ENCODE measurements at places on chromosomes 2 and 18. TPM values are rescaled to one million over a fixed set of nuclear protein-coding genes. Genes with fewer than 3 reads are reported as not detected.

The SLC4A3 gene
- total RNA-seq, result 0.13 TPM

DNA sequence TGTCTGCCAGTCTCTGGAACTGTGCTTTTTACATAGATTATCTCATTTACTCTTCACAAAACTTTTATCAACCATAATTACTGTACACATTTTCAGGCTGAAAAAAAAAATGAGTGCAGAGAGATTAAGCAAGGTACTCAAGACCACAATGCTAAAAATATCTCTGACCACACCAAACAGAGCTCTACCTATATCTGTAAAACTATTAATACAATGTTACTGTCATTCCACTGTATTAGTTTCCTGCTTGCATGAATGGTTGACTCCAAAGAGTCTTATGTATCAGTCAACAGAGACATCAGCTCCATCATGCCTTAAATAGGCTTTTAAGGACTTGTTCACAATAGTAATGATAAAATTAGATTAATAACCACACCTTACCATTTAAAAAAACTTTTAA lies 134.7 kb upstream of the CCDC150 start:
- DNase-seq, result no peak

DNA sequence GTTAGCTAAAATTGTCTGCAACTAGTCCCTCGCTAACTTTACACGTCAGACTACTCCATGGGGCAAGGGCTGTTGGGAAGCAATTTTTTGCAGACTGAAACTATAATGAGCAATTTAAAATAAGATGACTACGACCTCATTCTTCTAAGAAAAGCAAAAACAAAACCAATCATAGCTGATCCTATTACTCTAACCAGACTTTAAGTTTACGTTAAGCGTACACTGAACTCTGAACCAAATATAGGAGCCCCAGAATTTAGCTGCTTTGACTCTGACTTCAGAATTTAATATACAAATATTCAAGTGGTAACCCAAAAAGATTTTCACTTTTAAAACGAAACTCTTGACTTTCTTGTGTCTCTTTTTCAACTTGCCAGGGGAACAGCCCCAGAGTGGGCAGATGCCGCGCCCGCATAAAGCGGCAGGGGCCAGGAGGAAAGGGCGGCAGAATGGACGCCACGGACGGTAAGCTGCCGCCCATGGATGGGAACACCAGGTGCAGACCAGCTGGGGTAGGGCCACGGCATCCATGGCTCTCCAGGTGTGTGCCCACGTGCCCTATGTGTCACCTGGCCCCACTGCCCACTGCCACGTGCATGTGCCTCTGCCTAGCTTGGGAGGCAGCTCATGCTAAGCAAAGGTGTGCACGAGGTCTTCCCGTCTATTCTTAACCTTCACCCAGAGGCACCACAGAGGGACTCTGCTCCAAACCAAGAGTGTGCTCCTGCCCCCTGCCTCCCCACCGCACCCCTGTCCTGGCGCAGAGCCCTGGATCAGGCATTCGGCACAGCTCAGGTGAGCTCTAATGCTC lies 217.6 kb downstream of the HDAC4 start:
- no peak for DNase-seq

GRCh38 chr2:191105082-191105481 lies 45.7 kb downstream of the STAT4 start:
- no peak for DNase-seq

GRCh38 chr18:2549462-2549861 lies 21.8 kb downstream of the METTL4 start:
- no peak for DNase-seq

GRCh38 chr2:96510931-96511595 lies 5.9 kb upstream of the NEURL3 start:
- DNase-seq, result no peak

- no peak for DNase-seq
These were observed 24.4 kb downstream of the UBE2E3 start for GRCh38 chr2:181004647-181005325.

GRCh38 chr2:235812185-235812665 lies 318.4 kb downstream of the AGAP1 start:
- DNase-seq, result no peak

DNA sequence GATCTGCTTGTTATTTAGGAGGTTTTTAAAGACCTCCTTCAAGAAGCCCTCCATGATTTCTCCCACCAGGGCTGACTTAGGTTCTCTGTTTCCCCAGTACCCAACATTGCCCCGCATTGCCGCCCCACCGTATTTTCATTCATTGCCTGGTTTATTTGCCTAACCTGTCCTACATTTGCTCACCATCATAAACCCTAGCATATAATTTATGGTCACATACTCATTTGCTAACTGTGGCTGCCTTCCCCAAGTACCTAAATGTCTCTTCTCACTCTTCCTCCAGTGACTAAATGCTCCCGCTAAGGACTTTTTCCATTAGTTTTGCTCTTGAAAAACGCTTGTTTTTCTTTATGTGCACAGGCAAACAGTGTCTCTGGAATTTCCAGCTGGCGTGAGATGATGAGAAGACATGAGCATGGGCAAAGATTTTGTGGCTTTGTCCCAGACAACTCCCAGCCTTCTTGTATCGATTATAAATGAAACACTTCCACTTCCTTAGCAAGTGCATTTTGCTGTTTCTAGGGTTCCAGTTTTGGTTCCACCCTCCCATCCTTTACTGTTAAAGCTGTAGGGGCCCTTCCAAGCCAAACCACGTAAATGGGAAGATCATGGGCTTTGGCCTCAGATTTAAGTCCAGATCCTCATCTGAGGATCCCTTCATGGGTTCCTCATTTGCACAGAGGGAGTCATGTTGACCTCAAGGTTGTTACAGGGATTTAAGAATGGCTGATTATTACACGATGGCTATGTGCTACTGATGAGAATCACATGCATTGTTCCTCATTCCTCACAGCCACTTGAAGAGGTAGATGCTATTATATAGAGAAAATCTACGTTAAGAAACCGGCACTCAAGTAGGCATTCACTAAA lies 21.0 kb upstream of the ARMC9 start:
- DNase-seq, result no peak

The SLC16A14 gene
- 0.25 TPM for total RNA-seq

GRCh38 chr2:59032499-59032898 lies 791.4 kb upstream of the FANCL start:
- no peak for DNase-seq

The RPRD1A gene
- total RNA-seq, result 34.4 TPM

The CMPK2 gene
- total RNA-seq, result 0.64 TPM

DNA sequence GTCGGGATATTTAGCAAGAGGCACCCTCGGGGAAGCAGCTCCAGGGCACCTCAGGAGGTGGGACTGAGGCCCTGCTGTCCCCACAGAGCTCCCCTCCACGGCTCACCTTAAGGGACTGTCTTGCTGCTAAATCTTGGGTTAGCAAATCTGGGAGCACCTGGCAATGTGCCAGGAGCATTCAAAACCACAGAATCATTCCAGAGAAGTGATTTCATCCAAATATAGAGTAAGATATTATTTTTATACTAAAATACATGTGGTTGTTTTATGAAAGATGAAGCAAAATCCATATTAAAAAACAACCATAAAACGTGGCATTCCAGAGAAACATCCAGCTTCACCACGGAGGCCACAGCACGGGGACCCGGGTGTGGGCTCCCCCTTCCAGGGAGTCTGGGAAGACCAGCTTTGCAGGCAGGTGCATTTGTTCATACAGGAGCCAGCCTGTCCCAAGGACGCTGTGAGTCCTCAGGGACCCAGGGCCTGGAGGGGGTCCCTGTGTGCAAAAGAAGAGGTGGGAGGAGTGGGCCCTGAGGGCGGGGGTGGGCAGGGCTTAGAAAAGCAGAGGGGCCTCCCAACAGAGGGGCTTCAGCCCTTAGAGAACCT lies 16.3 kb downstream of the HS1BP3 start:
- DNase-seq, result no peak

GRCh38 chr2:218711550-218711929 lies 905 bp downstream of the TTLL4 start:
- peak; percentile 21 for DNase-seq

GRCh38 chr2:34266908-34267697 lies 668.0 kb upstream of the FAM98A start:
- no peak for DNase-seq

DNA sequence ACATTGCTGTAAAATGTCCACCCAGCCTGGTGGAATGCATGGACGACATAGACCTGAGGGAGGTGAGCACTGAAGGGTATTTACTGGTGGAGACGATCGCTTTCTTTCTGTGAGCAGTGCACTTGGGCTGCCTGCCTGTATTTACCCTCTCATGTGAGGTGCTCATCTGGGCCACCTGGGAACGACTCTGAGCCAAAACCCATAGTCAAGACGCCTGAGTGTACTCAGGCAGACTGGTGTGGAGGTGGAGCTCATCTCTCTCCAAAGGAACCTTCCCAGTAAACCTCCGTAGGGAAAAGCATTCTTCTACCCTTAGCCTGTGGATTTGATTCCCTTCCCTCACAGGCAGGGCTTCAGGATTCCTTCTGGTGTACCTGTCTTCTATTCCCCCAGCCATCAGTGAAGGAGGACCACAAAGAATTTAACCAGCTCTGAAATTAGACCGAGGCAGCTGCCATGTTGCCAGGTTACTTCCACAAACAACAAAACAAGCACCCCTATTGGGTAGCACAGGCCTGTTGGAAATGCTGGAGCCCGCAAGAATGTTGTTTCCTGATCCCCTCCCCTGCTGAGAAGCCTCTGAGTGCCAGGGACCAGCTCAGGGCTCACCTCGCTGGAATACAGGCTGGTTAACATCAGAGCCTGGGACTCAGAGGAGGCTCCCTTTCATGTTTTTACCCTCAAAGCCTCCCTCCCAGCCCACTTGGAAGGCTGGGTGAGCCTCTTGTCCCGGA lies 47.5 kb upstream of the TXNDC2 start:
- no peak for DNase-seq

GRCh38 chr18:49515516-49515915 lies 28.5 kb upstream of the C18orf32 start:
- DNase-seq, result no peak

The LAMA1 gene
- total RNA-seq, result 0.13 TPM

DNA sequence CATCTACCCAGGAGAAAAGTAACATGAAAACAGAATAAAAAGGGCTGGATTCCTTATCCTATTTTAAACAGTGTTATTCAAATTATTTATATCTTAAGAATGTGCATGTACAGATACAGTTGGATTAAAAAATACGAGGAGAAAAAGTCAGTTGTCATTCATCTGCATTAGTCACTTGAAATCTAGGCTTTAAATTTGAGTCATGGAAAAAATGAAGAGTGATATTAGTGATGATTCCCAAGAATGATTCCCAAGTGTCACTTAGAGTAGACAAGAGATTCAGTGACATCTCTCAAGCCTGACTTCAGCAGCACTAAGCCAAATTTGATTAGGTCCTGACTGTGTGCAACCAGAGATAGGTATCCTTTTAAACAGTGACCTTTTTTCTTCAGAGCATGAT lies 394.2 kb downstream of the IRS1 start:
- DNase-seq, result no peak

The SAG gene
- total RNA-seq, result under 0.01 TPM

The CYRIA gene
- 30.6 TPM for total RNA-seq

DNA sequence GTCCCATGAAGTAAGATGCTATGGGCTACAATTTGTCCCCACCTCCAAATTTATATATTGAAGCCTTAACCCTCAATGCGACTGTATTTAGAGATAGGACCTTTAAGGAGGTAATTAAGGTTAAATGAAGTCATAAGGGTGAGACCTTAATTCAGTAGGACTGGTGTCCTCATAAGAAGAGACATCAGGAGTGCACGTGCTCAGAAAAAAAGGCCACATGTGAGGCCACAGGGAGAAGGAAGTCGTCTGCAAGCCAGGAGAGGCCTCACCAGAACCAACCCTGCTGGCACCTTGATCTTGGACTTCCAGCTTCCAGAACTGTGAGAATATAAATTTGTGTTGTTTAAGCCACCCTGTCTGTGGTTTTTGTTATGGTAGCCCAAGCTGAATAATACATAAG lies 25.5 kb upstream of the TEX44 start:
- DNase-seq, result no peak

DNA sequence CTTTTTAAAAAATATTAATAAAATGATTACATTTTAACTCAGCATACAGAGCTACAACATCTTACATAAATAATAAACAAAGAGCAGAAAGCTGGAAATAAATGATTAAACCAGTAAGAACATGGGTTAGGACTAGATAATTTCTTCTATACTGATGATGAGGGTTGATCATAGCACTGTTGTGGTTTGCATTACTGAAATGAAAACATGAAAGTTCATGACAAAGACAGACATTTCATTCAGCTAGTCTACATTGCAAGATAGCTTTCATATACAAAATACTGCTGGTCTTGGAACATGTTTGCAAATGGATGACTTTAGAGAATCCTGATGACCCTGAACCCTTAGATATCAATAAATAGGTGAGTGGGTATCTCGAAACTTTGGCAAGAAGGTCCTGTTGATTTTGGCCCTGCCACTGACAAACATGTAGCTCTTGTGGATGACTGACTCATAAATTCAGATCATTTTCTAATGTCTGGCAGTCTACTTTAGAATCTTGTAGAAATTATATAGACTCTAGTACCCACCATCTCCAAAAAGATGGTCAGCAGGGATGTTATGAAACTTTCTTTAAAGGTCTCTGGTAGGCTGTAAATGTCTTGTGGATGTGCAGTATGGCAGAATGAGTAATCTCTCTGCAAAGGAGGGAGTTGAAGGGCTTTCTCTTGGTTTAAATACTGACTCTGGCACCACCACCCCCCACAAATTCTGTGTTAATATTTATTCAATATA lies 15.5 kb upstream of the CDC42EP3 start:
- DNase-seq, result no peak

DNA sequence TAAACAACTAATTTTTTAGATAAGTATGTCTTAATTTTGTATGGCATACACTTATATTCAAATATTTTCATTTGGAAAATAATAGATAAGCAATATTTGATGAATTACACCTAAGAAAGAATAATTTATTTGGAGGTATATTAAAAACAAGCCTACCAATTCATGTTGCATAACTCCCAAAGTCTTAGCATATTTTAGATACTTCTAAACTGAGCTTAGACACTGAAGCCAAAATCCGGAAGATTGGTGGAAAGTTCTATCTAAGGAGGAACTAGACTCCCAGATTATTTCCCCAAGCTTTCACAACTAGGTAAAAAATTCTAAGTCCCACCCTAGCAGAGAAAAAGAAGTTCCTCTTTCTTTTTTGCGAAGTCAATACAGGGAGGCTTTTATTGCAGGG lies 221.0 kb upstream of the MMADHC start:
- DNase-seq, result no peak
